GM12891 (cell line): ENCODE measurements at places on chromosomes 3 and 15.

GRCh38 chr15:29021857-29022256, 136.1 kb downstream of the APBA2 start:
- no peak for DNase-seq

DNA sequence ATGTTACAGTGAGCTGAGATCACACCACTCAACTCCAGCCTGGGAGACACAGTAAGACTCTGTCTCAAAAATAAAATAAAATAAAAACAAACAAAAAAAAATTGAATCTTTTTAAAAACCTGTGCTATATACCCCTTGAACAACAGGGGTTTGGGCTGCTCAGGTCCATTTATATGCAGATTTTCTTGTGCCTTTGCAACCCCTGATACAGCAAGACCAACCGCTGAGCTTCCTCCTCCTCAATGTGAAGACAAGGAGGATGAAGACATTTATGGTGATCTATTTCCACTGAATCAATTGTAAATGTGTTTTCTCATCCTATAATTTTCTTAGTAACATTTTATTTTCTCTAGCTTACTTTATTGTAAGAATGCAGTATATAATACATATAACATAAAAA, 831.0 kb upstream of the ARPP21 start:
- no peak for DNase-seq

GRCh38 chr3:23612296-23612891, 193.4 kb upstream of the UBE2E1 start:
- DNase-seq, result no peak

- no peak for DNase-seq
These were observed 12.6 kb upstream of the SLMAP start for GRCh38 chr3:57743496-57743895.

DNA sequence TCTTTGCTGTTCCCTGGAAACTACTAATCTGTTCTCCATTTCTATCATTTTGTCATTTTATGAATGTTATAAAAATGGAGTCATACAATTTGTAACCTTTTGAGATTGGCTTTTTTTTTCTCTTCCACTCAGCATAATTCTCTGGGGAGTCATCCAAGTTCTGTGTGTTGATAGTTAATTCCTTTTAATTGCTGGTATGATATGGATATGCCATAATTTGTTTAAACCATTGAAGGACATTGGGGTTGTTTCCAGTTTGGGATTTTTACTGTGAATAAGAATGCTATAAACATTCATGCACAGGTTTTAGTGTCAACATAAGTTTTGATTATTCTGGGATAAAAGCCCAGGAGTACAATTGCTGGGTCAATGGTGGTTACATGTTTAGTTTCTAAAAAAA, 279.4 kb downstream of the WNT5A start:
- no peak for DNase-seq

GRCh38 chr15:52567871-52568600, 794 bp downstream of the ARPP19 start:
- no peak for DNase-seq

- DNase-seq, result no peak
These were observed 1178.7 kb upstream of the GBE1 start for GRCh38 chr3:82940124-82940523.

GRCh38 chr3:189123595-189124387, 48.0 kb upstream of the TPRG1 start:
- no peak for DNase-seq

- DNase-seq, result no peak
These were observed 12.4 kb downstream of the SLCO3A1 start for GRCh38 chr15:91865950-91866349.

DNA sequence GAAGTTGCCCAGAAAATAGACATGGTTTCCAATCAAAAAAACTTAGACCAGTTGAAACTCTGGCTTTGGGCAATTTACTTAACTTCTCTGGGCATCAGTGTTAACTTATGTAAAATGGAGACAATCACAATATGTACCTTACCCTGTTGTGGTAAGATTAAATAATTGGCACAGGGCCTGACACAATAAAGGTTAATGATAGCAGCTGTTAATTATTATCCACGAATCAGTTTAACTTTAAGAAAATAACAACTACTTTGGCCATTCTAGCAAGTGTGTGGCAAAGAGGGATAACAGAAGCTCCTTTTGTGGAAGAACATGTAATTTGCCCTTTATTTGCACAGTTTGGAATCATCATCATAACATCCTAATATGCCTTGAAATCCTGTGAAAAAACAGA, 787.6 kb downstream of the FHIT start:
- DNase-seq, result no peak

- DNase-seq, result no peak
These were observed 169.3 kb upstream of the TPM1 start for GRCh38 chr15:62873203-62873602.

DNA sequence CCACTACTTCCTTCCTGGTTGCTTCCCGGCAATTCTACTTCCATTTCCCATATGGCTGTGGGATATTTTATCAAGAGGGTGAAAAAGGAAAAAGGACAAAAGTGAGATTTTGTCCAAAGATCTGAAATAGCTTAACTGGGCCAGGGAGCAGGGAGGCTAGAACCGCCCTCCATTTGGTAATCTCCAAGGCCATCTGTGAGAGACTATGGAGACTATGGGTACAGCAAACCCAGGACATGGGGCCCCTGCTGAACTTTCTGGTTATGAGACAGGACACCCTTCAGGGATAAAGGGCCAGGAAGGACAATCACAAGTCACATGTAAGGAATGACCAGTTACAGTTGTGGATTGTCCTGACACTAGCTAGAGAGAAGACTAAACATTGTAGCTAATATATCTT, 24.3 kb downstream of the ZSCAN2 start:
- no peak for DNase-seq

DNA sequence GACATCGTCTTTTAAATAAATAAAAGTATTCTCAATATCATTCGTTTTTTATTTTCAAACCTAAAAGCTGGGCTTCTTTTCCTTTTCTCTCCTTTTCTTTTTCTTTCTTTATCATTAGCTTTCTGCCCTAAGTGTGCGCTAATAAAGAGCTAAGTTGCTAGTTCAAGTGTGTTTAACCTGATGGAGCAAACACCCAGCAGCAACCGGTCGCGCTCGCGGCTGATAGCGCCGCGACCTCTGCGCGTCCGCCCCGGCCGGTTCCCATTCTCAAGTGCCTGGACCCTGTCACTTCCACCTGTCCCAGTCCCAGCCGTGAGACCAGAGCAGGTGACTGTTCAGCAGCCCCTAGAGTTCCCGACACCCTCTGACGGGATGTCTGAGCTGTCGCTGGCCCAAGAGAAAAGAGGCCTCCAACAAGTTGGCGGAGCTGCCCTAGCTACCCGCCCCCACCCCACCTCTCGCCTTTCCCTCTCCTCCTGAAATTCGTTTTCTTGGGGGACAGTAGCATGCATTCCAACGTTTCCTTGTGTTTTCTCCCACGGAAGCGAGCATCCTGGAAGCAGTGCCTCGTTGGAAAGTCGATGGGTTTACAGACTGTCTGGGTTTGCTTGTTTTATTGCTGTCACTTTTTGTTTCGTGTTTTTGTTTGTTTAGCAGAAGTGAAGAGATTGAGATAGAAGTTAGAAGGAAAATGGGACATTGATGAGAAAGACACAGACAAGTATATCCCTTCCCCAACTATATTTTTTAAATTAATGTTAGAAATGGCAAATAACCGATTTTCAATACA, 3.1 kb upstream of the MECOM start:
- DNase-seq, result no peak

GRCh38 chr3:52240059-52240885, 1.3 kb upstream of the TWF2 start:
- DNase-seq, result no peak

- no peak for DNase-seq
These were observed 498.2 kb downstream of the PYDC2 start for GRCh38 chr3:191958980-191959671.

- no peak for DNase-seq
These were observed 224.4 kb downstream of the ZMAT3 start for GRCh38 chr3:178847190-178847589.

- peak; percentile 85 for DNase-seq
These were observed 19.7 kb downstream of the TMEM43 start for GRCh38 chr3:14144423-14145075.

DNA sequence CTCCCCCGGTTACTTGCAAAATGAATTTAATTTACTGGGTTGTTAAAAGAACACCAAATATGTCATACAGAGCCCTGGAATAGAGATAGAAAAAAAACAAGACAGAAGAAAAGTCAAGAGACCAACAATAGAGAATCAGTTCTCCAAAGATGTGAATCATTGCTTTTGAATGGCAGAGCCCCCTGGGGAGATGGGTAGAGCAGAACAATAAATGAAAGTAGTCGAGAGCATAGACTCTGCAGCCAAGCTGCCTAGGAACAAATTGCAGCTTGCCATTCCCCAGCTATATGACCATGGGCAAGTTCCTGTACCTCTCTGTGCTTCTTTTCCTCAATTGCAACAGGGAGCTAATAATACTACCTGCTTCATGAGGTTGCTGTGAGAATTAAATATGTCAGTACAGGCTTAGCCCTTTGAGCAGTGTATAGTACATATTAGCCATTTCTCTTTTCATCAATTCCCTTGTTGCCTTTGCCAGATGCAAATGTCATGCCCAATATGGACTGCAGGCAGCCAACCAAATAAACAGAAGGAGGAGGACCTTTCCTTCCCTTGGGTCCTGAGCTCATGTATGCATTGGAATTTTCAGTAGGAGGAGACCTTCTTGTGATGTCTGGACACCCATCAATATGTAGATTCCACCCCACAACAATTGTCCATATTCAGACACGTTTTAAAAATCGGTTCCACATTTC, 25.0 kb upstream of the BFSP2 start:
- DNase-seq, result no peak

DNA sequence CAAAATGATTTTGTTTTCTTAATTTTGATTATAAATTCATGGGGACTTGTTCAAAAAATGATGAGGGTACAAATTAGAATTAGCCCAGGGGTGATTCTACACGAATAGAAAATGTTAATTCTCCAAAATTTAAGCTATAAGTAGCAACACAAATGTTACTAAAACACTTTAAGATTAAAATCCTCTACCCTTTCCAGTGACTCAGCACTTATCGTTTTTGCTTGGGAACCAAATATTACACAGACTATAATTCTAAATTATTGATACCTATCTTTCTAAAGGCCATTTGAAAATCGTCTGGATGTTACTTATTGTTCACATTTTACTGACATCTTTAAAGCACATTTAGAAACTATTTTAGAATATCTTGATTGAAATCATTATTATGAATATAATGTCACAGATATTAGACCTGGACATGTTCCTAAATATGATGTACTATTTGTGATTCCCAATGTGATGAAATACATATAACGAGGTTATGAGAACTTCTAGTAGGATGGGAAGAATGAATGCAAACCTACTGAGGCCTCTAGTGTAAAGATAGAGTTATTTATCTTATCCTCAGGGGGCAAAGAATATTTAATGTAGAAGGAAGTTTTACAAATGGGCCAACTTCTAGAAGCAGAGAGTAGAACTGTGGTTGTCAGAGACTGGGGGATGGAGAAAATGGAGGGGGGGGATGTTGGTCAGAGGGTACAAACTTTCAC, 132.0 kb upstream of the TP63 start:
- DNase-seq, result no peak

DNA sequence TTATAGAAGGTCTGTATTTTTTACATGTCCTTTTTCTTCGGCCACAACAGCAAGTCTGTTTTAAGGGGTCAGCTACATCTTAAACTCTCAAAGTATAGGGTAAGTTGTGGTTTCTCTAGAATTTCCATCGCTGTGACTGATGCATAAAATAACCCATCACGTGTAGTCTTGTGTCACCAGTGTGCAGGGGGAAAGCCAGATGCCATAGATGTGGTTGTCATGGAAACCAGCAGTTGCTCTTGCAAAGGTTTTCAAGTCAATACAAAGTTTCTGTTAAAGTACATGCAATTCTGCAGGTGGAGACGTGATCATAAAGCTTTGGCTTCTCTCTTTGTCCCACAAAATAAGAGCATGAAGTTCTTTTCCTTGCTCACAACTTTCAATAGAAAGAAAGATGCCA, 210.3 kb upstream of the ONECUT1 start:
- DNase-seq, result no peak

- DNase-seq, result no peak
These were observed 158.1 kb upstream of the FEZF2 start for GRCh38 chr3:62531493-62531892.

DNA sequence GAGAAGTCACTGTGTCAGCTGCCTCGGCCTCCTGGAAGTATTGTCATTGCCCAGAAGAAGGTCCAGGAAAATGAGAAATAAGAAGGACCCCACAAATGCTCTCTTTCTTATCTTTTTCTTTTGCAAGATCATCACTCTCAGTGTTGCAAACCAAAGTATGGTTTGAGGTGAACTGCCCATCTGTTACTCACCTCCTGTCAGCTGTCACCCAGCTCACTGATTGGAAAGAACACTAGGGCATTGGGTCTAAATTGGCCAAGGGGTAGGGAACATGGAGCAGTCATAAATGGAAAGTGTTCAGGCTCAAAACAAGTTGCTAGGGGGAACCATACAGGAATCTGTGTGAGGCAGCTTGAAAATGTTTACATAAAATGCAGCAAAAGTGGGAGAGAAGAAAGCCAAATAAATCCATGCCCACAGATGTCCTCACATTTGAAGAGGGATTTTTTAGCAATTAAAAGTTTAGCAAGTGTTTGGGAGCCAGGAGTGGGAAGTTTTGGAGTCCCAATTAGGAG, 431.2 kb upstream of the THBS1 start:
- DNase-seq, result no peak

DNA sequence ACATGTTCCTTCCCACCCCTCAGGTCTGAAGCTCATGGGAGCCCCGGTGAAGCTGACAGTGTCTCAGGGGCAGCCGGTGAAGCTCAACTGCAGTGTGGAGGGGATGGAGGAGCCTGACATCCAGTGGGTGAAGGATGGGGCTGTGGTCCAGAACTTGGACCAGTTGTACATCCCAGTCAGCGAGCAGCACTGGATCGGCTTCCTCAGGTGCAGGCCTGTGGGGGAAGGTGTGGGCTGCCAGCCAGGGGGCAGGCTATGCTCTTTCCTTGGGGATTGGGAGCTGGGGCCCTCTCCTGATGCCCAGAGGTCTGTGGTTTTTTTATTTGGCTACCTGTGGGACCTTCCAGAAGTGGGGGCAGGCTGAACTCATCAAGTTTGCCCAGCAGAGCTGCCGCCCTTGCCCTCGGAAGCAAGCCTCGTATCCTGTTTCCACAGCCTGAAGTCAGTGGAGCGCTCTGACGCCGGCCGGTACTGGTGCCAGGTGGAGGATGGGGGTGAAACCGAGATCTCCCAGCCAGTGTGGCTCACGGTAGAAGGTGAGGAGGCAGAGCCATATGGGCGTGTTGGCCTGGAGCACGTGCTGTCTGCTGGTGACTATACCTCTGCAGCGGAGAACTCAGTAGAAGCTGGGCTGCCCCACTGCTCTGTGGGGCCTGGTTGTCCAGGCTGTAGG, 2.2 kb downstream of the TYRO3 start:
- no peak for DNase-seq

GRCh38 chr3:168124791-168125190, 29.1 kb upstream of the GOLIM4 start:
- DNase-seq, result no peak

DNA sequence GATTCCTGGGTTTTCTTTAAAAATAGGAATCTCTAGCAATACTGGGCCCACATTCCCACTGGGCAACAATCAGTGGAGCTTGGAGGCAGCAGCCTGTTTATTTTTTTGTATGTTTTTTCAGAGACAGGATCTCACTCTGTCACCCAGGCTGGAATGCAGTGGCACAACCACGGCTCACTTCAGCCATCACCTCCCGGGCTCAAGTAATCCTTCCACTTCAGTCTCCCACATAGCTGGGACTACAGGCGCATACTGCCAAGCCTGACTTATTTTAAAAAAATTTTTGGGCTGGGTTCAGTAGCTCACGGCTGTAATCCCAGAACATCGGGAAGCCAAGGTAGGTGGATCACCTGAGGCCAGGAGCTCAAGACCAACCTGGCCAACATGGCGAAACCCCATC, 29.1 kb upstream of the GNB5 start:
- no peak for DNase-seq

- no peak for DNase-seq
These were observed 17.4 kb downstream of the FYCO1 start for GRCh38 chr3:45978006-45978761.
